Fibroblast of skin of right quadriceps (primary cell): ENCODE measurements at places on chromosomes 2 and 18.

- no peak for DNase-seq
Observed at GRCh38 chr2:9401059-9401547, 22.2 kb downstream of the ITGB1BP1 start.

GRCh38 chr2:35410431-35411061 is 945.0 kb upstream of the CRIM1 start:
- peak; percentile 36 for DNase-seq

GRCh38 chr2:130380096-130380934 is 24.5 kb downstream of the PTPN18 start:
- no peak for DNase-seq

DNA sequence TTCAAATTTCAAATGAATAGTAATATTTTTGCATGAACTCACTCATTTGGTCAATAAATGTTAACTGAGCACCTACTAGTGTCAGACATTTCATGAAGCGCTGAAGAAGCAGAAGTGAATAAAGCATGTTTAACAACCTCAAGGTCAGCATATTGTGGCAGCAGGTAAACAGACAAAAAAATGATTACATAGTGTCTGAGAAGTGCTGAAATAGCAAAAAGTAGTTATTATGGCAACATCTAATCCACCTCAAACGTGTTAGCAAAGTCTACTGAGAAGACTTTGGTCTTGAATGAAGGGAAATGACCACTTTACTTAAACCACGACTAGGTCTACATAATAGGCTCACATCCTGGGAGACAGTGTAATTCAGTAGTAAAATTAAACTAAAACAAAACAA is 452.2 kb upstream of the LRATD1 start:
- DNase-seq, result no peak

- DNase-seq, result no peak
Observed at GRCh38 chr2:172013396-172013795, 13.6 kb downstream of the METAP1D start.

- DNase-seq, result no peak
Observed at GRCh38 chr2:106664669-106665068, 177.5 kb downstream of the CD8B2 start.

DNA sequence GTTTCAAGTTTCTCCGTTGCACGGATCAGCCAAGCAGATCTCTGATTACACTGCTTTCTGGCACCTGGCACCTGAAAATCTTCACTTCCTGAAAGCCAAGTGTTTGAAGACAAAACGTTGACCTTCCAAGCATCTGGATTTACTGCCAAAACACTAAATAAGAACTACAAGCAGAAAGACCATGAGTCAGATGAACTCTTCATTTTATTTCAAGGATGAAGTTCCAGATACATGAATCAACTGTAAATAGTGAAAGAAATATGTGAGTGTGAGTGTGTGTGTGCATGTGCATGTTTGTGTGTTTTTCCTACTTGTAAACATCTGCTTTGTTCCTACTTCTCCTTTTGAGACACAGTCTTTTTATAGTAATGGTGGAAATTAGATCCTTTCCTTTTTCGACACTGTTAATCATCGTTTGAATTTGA is 60.0 kb upstream of the DTNA start:
- peak; percentile 73 for DNase-seq

GRCh38 chr2:235950473-235950809 is 217.7 kb downstream of the GBX2 start:
- no peak for DNase-seq

- no peak for DNase-seq
Observed at GRCh38 chr18:5317186-5317585, 21.7 kb upstream of the ZBTB14 start.

- no peak for DNase-seq
Observed at GRCh38 chr2:61924895-61925663, 19.6 kb downstream of the COMMD1 start.

DNA sequence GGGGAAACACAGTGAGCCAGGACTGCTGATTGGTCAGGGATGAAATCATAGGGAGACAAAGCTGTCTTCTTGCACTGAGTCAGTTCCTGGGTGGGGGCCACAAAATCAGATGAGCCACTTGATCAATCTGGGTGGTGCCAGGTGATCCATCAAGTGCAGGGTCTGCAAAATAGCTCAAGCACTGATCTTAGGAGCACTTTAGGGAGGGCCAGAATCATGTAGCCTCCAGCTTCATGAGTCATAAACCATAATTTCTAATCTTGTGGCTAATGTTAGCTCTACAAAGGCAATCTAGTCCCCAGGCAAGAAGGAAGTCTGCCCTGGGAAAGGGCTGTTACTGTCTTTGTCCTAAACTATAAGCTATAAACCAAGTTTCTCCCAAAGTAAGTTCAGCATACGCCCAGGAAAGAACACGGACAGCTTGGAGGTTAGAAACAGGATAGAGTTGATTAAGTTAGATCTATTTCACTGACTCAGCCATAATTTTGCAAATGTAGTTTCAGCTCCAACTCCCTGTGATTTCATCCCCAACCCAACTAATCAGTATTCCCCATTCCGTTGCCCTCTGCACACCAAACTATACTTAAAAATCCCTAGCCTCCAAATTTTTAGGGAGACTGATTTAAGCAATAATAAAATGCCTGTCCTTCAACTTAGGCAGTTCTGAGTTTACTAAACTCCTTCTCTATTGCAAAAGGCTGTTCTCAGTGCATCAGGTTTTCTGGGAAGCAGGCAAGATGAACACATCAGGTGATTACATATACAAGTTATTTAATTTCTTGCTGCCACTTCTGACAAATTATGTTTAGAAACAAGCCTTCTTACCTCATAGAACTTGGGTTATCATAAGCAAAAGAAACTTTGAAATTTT is 226.9 kb upstream of the SPOPL start:
- peak; percentile 40 for DNase-seq

DNA sequence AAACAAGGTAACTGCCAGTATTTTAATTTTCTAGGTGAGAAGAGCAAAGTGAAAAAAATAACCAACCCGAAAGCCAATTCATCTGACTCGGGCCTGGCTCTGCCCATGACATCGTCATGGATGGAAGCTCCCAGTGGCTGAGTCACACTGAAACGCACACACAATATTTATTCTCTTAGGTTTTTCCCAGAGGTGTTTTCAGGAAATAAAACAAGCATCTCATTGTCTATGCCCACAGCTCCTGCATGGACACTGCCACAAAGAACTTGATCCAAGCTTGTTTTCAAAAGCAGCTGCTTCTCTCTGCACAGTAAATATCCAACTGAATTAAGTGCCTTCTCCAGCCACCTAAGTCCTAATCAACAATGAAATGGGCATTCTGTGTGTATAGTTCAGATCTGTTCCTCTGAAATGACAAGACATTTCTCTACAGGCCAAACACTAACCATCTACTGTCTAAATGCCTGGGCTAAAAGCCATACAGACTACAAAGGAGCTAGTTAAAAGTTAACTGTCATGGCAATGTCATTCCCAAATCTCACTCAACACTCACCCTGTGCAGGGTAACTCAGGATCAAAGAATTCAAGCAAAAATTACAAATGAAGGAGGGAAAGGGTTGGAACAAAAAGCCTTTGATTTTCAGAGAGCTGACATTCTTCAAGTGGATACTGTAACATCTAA is 62.9 kb downstream of the RPL31 start:
- peak; percentile 24 for DNase-seq

DNA sequence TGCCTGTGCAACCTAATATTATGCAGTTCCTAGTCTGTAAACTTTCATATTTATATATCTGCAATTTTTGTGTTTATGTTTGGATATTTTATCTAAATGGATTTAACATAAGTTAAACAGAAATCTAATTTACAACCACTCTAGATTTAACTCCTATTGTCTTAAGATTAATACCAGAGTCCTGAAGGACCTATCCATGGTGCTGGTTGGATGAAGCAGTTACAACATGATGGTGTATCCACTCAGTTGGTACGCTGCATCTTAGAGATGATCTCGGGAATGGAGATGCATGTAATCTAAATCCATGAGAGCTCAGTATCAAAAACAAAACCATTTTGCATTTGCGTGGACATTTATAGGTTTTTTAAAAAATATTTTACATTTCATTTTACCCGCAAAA is 745.9 kb upstream of the SLC8A1 start:
- DNase-seq, result no peak

DNA sequence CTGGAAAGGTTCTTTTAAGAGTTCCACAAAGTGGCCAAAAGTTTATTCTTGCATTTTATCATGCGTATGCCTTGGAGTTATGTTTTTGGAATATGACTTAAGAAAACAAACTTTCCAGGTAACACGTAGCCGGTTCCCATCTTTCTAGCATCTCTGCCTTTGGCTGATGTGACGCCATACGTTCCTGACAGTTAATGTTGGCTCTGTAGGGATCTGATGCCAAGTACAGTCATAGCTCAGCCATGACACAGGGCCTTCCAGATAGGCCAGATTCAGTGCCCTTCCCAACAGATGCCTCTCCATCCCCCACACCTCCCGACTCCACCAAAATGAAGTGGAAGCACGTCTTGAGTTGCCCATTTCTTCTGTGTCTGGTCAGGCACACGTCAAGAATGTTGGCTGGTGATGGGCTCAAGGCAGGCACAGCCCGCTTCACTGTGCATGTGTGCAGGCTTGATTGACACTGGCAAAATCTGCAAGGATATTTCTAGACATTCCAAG is 51.0 kb upstream of the THOC1 start:
- DNase-seq, result no peak

DNA sequence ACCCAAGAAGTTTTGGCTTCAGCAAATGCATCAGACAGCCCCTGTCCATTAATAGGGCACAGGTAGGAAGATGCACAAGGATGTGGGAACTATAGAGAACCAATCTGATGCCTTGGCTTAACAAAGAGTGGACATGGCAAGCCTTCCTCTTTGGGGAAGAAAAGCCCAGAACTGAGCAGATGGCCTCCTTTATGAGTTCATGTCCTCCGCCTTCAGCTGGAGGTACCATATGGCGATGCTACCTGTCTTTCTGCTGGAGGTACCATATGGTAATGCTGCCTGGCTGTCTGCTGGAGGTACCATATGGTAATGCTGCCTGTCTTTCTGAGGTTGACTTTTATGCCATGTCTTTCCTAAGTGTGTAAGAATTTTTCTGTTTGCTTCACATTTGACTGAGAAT is 6.0 kb downstream of the RETREG2 start:
- no peak for DNase-seq

- no peak for DNase-seq
Observed at GRCh38 chr2:162477011-162477410, 133.1 kb downstream of the GCA start.

- no peak for DNase-seq
Observed at GRCh38 chr2:191931329-191931728, 84.4 kb upstream of the CAVIN2 start.

DNA sequence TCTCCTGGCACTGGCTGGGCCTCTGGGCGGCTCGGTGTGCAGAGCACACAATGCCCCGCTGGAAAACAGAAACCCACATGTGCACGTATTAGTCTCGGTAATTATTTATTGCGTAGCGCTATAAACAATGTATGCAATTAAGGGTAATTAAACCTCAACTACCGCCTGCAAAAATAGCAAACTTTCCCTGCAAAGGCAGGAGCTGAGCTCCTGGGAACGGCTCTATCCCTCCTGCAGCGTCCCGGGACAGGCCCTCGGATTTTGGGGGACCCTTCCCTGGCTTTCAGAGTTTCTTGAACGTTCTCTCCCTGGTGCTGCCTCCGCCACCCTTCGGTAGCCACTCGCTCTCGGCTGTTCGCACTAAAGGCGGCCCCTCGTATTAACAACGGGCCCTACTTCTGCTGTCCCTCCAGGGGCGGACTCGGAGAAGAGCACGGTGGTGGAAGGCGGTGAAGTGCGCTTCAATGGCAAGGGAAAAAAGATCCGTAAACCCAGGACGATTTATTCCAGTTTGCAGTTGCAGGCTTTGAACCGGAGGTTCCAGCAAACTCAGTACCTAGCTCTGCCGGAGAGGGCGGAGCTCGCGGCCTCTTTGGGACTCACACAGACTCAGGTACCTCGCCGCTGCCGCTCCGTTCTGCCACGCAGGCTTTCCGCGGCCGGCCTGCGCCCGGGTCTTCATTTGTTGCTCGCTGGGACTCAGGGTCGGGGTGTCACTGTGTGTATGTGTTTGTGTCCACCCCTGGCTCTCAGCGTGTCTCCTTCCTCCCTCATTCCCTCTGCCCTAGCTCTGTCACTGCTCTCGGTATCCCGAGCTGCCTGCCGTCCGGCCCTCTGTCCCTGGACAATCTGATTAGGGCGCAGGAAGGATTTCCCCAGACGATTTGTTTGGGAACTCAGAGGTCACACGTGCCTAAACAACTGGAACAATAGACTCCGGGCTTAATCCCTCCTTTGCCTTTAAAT is 1.2 kb downstream of the DLX1 start:
- no peak for DNase-seq
